Amniotic stem cell (primary cell): ENCODE measurements at places on chromosomes 2 and 18.
A peak's percentile ranks its signal among the peaks of the same experiment; 100 is the strongest.

DNA sequence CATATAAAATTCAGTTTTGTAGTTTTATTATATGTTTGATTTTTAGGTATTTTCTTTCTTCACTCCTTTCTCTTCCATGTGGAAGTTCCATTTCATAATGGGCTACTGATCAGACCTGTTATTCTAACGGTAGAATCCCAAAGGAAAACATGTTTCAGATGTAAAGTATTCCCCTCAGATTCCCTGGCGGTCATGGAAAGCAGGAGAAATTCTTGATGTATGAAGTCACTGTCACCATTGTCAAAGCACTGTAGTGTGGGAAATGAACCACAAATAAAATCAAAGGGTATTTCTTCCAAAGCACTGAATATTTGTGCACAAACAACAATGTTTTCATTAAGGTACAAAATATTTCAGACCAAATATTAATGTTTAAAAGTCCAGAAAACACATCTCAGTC lies 237.3 kb upstream of the KLHL14 start:
- peak; percentile 9 for DNase-seq

DNA sequence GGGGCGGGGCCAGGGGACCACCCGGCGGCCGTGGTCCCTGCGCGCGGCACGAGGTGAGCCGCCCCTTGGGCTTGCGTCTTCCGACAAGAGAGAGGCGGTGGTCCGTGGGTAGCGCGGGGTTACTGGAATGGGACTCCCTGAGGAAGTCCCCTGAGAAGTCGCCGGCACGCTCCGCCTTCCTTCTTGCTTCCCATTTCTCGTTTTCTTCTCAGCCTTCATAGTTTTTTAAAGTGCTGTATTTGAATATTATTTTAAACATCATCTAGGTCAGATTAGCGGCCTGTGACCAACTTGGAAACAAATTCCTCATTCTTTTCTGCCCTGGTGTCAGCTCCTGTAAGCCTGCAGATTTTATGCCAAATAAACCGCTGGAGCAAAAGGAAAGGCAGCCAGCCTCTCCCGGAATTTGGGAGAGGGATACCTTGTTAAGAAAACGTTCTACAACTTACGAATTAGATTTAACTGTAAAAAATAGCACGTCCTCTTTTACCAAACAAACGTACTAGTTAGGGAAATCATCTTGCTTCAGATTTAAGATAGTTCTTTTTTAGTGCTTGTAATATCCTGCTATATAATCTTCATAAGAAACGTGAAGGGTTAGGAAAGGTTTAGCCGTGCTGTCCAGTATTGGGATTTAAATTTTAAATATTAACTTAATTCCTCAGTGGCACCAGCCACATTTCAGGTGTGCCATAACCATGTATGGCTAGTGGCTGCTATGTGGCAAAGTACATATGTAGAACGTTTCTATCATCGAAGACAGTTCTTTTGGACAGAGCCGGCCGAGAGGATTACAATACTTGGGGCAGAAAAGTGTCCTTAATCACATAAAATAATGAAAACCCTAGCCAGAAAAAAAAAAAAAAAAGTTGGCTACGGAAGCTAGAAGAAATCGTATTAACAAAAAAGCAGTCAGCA lies 628 bp upstream of the PTPN2 start:
- no peak for DNase-seq

DNA sequence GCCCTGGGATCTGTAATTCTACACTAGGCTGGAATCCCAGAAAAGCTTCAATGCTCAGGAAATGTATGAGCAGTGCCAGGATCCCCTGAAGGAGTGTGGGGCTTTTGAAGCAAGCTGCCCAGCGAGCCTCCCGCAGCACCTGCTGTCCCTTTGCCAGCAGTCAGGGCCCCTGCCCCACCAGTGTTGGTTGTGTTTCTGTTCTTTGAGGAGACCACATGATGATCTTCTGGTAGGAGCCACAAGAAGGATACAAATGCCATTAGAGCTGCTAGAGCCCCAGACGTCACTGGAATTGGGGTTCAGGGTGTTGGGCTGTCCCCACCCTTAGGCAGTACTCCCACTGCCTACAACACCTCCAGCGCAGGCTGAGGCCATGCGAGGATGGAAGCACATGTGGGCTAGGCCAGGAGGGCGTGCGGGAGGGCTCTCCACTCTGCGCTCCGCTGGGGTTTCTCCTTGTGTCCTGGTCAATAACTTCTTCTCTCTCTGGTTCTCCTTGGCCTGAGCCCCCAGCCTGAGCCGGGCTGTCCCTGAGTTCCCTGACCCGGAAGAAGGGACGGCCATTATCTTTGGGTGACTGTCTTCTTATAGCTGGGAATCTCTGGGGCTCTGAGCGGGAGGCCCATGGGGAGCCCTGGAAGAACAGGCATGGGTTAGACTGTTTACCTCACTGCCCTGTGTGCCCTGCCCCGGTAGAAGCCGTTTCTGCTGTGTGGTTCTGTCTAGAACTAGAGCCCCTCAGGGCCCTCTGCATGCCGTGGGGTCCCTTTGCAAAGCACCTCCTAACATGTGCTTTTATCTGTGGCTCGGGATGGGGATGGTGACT lies 73.9 kb downstream of the LRRFIP1 start:
- DNase-seq = no peak

GRCh38 chr2:48587560-48587959 lies 30.1 kb upstream of the GTF2A1L start:
- no peak for DNase-seq

DNA sequence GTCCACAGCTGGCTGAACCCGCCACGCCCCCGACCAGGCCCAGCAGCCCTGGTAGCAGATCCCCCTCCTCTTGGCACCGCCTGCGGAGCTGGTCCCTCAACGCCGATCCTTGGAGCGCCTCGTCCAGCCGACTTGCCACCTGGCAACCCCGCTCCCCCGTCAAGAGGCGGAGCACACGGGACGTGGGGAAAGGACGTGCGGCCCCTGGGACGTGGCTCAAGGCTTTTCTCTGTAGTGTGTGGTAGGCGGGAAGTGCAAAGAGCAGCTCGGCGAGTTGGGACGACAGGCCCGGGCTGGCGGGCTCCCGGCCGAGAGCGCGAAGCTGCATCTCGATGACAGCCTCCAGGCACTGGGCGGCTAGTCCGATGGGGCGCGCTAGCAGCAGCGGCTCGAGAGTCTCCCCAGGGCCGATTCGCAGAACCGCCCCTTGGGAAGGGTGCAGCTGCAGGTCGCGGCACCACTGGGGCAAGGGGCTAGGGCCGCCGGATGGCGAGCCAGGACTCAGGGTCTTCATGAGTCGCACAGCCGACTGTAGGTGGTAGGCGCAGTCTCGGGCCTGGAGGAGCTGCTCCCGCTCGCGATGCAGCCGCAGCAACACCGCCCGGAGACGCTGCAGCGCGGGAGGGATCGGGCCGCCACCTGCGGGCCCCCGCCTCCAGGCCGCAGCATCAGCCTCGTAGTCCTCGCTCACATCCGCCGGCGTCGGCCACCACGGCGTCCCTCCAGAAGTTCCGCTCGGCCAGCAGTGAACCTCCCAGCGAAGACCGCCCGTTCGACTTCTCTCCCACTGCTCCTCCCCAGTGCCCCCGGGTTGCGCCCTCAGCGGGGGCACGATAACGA lies 617 bp downstream of the CCDC142 start:
- DNase-seq = no peak

- DNase-seq = no peak
Measured at GRCh38 chr2:226655871-226656270, 143.7 kb downstream of the IRS1 start.

DNA sequence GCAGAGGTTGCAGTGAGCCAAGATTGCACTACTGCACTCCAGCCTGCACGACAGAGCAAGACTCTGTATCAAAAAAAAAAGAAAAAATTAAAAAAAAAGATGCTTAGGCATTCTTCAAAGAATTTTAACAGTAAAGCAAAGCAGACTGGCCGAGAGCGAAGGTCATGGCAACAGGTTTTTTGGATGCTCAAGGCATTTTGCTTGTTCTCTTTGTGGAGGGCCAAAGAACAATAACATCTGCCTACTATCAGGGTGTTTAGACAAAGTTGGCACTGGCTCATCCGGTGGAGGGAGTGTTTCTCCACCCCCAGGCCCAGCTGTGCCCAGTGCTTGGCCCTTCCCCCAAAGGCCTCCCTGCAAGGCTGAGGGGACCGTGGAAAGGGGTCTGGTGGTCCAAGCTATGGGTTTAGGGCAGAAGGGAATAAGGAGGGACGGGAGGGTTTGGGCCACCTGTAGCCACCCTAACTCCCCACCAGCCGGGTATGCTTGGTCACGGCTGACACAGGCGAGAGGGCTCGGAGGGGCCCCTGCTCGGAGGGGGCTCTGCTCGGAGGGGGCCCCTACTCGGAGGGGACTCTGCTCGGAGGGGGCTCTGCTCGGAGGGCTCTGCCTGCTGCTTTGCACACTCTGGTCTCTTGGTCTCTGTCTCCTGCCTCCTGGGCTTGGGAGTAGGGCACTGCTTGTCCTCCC lies 26.7 kb upstream of the ALLC start:
- no peak for DNase-seq

DNA sequence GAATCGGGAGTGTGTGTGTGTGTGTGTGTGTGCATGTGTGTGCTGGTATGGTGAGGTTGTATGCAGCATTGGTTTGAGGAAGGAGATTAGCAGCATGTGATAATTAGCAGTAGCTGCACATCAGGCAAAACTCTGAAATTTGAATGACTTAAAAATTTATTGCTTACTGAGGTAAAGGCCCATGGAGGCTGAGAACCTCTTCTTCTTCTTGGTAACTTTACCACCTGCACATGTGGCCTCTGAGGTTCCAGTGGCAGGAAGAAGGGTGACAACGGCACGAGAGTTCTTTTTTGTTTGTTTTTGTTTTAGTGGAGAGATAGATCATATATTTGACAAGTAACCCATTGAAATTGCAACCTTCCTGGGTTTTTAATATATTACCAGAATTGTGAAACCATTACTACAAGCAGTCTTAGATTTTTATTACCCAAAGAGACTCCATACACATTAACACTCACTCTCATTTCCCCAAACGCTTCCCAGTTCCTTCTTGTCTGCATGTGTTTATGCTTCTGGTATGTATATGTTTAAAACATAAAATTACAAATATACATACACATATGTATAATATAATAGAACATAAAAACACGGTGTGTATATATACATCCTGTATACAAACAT lies 292.1 kb downstream of the PTGR3 start:
- no peak for DNase-seq

GRCh38 chr2:121897335-121897970 lies 142.0 kb downstream of the TSN start:
- no peak for DNase-seq

GRCh38 chr2:230711224-230711623 lies 1.4 kb upstream of the CAB39 start:
- no peak for DNase-seq

DNA sequence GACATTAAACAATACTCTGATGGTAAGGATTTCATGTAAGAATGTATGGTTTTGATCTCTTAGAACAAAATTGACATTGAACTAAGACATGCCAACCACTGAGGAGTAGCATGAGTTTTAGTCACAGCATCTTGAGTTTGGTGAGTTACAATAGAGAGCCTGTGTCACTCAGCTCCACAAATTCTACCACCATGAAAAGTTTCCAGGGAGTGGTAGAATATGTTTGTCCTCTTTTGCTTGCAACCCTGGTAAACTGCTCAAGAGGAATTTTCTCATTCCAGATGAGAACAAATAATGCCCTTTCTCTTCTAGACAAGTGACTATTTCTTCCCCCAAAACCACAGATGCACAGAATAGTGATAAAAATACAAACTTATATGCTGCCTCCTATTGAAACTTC lies 502.0 kb upstream of the VRK2 start:
- DNase-seq = no peak

GRCh38 chr2:226600184-226600583 lies 199.4 kb downstream of the IRS1 start:
- DNase-seq = no peak
